ENCODE measurements at places on chromosomes 2 and 18. TPM values are rescaled to one million over a fixed set of nuclear protein-coding genes. Genes with fewer than 3 reads are reported as not detected.

GRCh38 chr2:9311488-9311887 lies 104.9 kb downstream of the ASAP2 start:
- no peaks in the 10 kb centered on the region for H3K4me1 ChIP-seq
- DNase-seq = no peak
- H3K4me3 ChIP-seq = no peak overlapping the region
- no peaks in the 10 kb centered on the region for H3K36me3 ChIP-seq
- H3K27ac ChIP-seq = no peak overlapping the region

DNA sequence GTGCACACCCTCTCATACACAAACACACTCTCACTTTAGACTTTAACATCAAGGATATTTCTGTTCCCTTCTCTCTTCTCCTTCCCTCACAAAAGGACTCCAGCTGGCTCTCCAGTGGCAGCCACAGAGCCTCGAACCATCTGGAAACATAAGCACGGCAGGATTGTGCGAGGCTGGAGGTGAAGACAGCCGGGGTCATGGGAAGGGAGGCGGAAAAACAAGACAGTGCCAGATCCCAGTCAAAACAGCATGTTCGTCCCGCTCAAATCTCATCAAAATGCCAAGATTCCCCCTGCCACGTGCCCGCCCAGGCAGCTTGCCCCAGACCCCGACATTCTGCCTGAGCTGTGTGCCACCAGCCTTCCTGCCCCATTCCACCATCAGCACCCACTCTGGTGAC lies 180.3 kb downstream of the ZBTB7C start:
- no peaks in the 10 kb centered on the region for H3K36me3 ChIP-seq
- H3K27me3 ChIP-seq = no peaks in the 10 kb centered on the region
- no peak for DNase-seq
- H3K4me3 ChIP-seq = no peak overlapping the region
- H3K27ac ChIP-seq = no peak overlapping the region

GRCh38 chr2:49903471-49903870 lies 749.2 kb upstream of the FSHR start:
- no peak overlapping the region for H3K27ac ChIP-seq
- no peaks in the 10 kb centered on the region for H3K36me3 ChIP-seq
- no peak for DNase-seq
- no peak overlapping the region for H3K4me3 ChIP-seq

MDH1B gene
- 0.81 TPM for total RNA-seq

- H3K4me1 ChIP-seq = no peaks in the 10 kb centered on the region
- H3K4me3 ChIP-seq = no peak overlapping the region
- no peak for DNase-seq
- no peak overlapping the region for H3K27ac ChIP-seq
- H3K36me3 ChIP-seq = no peaks in the 10 kb centered on the region
Measured at GRCh38 chr2:158253170-158253569, 151.5 kb downstream of the UPP2 start.

DNA sequence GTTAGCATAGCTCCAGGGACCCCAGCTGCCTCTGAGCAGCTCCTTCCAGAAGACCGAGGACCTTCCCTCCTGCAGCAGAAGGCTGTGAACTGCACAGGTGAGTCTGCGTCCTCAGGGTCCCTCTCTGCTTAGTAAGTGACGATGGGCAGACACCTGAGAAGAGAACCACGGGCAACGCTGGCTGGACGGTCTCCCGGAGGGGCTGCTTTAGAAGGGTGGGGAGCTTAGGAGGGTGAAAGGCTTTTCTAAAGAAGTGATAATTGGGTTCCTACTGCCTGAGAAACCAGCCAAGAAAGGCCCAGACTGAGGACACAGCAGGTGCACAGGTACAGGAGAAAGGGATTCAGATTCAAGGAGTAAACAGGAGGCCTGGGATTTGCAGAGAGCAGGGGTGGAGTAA lies 276.6 kb upstream of the PXDN start:
- H3K4me1 ChIP-seq = no peaks in the 10 kb centered on the region
- no peaks in the 10 kb centered on the region for H3K36me3 ChIP-seq
- H3K27ac ChIP-seq = no peak overlapping the region
- DNase-seq = no peak
- no peaks in the 10 kb centered on the region for H3K27me3 ChIP-seq

Data from CD8-positive, alpha-beta memory T cell (primary cell).